ENCODE measurements at places on chromosomes 6 and 20.

- DNase-seq, result no peak
Observed at GRCh38 chr20:38123021-38123587, 42.0 kb downstream of the TGM2 start.

GRCh38 chr20:51423810-51424209, 118.7 kb downstream of the NFATC2 start:
- DNase-seq, result no peak

DNA sequence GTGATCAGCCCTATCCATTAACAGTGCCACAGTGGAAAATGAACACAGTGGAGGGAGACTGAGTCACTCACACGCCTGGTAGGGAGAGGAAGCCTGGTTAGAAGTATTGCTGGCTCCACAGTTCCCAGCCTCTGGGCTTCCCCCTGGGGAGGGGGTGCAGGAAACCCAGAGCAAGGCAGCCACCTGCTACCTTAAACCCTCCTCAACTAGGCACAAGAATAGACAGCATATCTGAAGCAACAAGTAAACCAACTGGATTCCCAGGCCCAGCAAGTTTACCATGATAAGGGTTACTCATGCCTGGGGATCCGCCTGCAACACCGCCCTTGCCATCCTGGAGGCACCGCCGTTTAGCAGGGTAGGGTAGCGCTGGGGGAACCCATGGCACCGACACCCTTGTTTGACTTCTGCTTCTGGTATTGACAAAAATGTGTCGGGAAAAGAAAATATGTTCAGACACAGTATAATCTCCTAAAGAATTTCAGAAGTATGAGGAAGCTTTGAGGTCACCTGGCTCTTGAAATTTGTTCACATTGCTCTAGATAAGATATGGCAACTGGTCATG, 38.3 kb downstream of the SLC22A23 start:
- DNase-seq, result no peak

DNA sequence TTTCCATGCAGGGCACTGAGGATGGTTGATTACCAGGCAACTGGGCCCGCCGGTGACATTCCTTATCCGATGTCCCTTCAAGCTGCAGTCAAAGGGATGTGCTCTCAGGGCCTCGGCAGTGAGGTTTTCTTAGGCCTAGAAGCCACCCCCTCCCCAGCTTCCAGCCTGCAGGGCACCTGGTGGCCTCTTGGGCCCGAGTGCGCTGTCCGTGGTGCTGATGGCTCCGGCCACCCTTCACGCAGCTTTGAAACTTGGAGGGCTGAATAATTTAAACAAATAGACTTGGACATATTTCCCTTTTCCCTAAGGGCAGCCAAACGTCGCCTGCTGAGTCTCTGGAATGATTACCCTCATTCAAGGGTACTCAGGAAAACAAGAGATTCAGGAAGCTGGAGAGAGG, 8.9 kb upstream of the MLN start:
- peak; percentile 46 for DNase-seq

DNA sequence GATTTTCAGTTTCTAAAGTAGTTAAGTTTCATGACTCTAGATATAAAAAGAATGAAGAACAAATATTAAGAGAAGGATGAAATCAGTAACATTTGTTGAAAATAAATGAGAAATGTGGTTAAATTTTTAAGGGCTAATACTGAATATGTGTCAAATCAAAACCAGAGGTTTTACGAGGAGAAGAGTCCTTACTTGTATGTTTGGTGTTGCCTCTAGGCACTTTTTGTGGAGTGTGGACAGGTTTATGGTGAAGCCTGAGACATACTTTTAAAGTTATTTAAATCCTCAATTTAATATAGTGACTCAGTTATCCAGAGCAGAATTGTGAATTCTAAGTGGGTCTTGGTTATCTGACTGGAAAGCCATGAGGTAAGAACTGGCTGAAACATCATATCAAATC, 68.7 kb downstream of the COL19A1 start:
- no peak for DNase-seq

DNA sequence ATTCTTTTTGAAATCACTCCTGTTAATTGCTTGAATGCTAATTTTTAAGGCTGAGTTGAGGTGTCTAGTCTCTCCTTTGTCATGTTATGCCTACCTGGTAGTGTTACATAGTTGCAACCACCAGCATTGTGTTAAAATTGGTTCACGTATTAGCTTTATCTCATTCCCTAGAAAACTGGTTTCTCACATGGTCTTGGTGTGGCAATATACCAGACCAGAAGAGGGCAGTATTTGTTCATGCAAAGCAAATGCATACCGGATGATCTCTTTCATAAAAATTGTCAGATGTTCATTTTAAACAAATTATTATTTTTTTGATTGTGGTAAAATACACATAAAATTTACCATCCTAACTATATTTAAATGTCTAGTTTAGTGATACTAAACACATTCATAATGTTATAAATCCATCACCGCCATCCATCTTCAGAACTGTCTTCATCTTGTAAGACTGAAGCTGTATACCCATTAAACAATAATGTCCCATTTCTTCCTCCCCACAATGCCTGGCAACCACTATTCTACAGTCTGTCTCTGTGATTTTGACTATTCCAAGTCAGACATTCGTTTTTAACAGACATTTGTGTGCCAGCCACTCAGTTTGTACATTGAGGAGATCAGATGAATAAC, 92.8 kb downstream of the ATRN start:
- peak; percentile 7 for DNase-seq

- no peak for DNase-seq
Observed at GRCh38 chr6:19759117-19759880, 77.9 kb upstream of the ID4 start.

DNA sequence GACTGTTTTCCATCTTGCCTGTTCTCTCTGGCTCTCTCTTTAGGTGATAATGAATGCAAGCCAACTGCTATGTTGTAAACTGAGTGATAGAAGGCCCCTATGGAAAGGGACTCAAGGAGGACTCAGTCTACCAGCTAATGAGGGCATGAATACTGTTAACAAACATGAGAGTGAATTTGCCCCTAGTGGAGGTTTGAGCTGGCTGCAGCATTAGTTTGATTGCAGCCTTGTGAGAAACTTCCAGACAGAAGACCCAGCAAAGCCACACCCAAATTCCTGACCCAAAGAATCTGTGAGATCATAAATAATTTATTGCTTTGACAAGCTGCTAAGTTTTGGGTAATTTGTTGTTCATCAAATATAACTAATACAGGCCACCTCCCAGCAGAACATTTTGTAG, 50.0 kb upstream of the PLCB1 start:
- DNase-seq, result no peak

- DNase-seq, result no peak
Observed at GRCh38 chr6:71406865-71407860, 118.6 kb downstream of the OGFRL1 start.

GRCh38 chr6:109261811-109262210, 120.5 kb downstream of the CD164 start:
- no peak for DNase-seq

Measured in CD4-positive, alpha-beta T cell (primary cell).